ENCODE measurements at places on chromosomes 2 and 18.

DNA sequence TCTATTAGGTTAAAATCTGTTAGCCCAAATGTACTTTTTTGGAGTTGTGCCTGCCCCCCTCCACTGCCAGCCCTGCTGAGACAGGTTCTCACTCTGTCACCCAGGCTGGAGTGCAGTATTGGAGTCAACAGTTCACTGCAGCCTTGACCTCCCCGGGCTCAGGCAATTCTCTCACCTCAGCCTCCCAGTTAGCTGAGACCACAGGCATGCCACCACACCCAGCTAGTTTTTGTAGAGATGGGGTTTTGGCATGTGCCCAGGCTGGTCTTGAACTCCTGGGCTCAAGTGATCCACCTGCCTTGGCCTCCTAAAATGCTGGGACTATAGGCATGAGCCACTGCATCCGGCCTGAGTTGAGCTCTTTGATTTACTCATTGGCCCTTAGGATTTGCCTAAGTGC lies 110.7 kb downstream of the ICA1L start:
- no peak for DNase-seq

GRCh38 chr2:218003281-218003944 lies 618 bp upstream of the TNS1 start:
- no peak for DNase-seq

- no peak for DNase-seq
Observed at GRCh38 chr2:235523021-235523420, 29.2 kb downstream of the AGAP1 start.

DNA sequence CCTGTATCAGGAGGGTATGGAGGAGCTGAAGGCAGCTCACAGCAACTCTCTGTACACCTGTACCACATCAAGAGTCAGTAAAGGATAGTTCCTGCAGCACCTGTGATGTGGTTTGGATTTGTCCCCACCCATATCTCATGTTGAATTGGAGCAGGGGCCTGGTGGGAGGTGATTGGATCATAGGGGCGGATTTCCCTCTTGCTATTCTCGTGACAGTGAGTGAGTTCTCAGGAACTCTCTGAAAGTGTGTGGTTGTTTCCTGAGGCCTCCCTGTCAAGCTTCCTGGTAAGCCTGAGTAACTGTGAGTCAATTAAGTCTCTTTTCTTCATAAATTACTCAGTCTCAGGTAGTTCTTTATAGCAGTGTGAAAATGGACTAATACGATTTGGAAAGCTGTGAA lies 28.9 kb downstream of the OSBPL1A start:
- peak; percentile 2 for DNase-seq

GRCh38 chr2:200810252-200810997 lies 1.3 kb upstream of the BZW1 start:
- DNase-seq: no peak

DNA sequence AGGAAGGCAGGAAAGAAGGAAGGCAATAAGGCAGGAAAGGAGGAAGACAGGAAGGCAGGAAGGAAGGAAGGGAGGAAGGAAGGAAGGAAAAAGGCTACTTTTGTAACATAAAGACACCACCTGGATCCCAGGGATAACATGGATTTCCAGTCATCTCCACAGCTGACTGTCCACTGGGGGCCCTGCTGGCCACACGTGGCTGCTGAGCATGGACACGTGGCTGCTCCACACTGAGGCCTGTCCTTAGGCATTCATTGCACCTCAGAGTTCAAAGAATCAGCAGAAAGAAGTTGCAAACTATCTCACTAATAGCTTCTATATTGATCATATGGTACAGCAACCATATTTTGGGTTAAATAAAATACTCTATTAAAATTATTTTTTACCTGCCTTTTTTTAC lies 130.2 kb upstream of the SALL3 start:
- DNase-seq: no peak

GRCh38 chr2:105682401-105682800 lies 62.3 kb upstream of the NCK2 start:
- DNase-seq: no peak

DNA sequence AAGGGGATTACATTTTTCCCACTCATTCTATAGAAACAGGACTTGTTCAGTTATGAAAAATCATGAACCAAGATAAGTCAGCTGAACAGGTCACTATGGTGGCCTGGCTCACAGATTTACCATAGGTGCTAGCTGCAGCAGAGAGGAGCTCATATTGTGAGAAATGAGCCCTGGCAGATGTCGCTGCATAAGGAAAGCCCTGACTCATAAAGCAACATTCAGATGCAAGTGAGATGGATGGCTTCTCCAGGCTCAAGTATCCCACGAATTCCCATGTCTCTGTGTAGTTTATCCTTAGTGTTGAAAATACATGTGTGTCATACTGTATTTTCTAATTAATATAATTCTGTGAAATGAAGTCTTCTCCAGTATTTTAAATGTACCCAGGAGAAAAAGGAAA lies 115.0 kb upstream of the LHCGR start:
- DNase-seq: no peak

- no peak for DNase-seq
Observed at GRCh38 chr2:105824446-105824845, 79.7 kb downstream of the NCK2 start.

DNA sequence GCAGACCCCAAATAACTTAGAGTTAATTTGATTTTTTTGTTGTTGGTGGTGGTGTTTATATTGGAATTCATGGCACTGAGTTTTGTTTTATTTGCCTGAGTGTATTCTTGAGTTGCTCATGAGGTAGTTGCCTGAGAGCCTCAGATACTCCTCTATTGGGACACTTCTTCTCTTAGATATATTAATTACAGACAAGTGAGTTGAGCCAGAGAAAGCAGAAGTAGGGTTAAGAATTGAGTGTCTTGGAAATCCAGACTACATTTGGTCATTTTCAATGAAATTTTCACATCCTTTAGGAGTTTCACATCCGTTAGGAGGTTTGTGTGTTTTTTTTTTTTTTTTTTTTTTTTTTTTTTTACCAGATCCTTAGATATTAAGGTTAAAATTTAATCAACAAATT lies 29.0 kb downstream of the FMNL2 start:
- no peak for DNase-seq

- DNase-seq: no peak
Observed at GRCh38 chr18:63206433-63207142, 113.0 kb downstream of the BCL2 start.

- DNase-seq: no peak
Observed at GRCh38 chr2:217707131-217707611, 295.6 kb downstream of the TNS1 start.

DNA sequence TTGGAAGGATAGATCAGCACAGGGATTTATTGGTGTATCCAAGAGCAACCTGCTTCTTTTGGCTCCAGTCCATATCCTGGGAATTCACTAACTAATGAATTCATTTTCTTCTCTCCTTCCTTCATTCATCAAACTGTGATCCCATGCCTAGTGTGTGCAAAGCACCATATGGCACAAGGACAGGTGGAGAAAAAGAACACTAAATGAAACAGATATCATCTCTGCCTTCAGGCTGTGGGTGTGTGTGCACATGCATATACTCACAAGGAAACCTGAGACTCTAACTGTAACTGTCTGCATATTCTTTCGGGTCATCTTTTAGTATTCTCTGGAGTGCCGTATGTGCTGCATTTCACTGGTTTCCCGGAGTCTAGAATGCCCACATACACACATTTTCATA lies 20.2 kb downstream of the TNP1 start:
- DNase-seq: no peak

- DNase-seq: no peak
Observed at GRCh38 chr18:68102117-68102516, 585.6 kb upstream of the DSEL start.

DNA sequence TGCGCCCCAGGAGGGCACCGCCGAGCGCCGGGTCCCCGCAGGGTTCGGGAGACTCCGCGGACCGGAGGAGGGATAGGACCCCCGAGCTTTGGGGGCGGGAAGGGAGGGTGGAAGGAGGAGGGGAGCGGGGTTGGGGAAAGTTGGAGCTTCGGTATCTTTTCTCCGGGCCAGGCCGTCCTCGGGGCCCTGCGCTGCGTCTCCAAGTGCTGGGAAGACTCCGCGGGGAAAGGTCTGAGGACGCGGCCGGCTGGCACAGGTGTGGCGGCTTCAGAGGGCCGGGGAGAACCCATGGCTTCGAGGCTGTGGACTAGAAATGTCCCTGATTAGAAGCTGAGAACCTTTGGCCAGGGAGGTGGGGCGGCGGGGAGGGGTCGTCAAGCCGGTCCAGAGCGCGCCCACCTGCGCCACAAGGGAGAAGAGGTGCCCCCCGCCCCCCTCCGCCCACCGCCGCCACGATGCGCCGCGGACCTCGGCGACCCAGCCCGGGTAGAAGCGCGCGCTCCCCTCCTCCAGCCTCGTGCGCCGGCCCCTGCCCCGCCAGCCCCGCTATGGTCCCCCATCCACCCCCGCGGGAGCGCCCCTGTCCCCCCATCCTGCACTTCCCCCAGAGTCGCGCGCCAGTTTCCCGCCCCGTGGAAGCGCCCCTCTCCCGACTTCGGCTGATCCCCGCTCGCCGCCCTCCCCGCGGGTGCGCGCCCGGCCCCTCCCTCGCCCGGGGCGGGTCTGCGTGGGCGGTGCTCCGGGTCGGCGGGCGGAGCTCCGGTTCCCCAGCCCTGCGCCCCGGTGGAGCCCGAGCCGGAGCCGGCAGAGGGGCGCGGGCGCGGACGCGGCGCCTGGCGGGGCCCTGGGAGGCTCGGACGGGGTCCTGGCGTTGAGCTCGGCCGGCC lies at the start of gene SNTG2:
TSS of gene SNTG2 (plus strand) at position 770 of the 887 bp plus-strand sequence. CDS start 148 bp downstream, outside the sequence.
- peak; percentile 33 for DNase-seq

DNA sequence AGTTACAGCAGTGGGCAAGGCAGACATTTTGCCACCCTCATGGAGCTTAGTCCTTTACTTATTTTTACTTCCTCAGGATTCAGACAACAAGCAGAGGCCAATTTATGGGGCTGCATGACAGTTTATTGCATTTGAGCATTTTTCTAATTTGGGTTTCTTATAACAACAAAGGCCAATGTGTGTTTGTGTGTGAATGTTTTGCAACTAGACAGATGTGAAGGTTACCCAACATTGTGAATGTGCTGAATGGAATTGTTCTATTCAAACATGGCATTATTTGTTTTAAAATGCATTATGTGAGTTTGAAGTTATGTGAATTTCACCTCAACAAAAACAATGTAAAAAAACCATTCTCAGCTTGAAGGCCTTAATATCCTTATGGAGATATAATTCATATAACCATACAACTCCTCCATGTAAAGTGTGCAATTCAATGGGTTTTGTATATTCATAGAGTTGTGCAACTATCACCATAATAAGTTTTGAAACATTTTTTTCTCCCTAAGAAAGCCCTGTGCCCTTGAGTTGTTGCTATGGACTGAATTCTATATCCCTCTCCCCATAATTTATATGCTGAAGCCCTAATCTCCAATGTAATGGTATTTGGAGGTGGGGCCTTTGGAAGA lies 57.3 kb downstream of the CCDC195 start:
- no peak for DNase-seq

DNA sequence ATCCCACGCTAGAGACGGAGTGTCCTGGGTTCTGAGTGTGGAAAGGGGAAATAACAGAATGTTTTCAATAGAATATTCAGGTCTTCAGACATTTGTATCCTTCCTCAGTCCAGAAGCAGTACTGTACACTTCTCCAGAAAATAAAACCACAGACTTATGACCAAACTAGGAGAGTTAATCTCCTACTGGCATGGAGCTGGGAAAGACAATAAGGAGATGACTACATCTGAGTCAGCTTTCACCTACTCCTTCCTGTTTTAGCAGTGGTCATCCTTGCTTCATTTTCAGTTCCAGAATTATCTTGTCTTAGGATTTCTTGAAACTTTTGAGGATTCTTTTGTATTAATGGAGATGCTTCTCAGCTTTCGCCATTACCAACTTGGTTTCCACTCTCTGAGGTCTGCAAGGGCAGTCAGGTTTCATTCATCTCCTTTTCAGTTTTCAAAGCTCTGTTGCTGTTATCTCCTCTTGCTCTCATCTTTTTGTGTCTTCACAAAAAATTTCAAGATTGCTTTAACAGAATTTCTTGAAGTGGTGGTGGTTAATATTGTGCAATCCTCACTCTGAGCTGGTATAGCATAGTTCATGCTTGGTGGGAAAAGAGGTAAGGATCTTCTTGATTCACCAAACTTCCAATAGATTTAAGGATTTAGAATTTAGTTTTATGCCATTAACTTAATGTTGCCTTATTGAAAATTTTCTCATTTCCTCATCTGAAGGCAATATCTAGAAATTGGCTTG lies 23.7 kb upstream of the NR4A2 start:
- no peak for DNase-seq

GRCh38 chr18:77071711-77072292 lies 60.8 kb downstream of the MBP start:
- peak; percentile 84 for DNase-seq

DNA sequence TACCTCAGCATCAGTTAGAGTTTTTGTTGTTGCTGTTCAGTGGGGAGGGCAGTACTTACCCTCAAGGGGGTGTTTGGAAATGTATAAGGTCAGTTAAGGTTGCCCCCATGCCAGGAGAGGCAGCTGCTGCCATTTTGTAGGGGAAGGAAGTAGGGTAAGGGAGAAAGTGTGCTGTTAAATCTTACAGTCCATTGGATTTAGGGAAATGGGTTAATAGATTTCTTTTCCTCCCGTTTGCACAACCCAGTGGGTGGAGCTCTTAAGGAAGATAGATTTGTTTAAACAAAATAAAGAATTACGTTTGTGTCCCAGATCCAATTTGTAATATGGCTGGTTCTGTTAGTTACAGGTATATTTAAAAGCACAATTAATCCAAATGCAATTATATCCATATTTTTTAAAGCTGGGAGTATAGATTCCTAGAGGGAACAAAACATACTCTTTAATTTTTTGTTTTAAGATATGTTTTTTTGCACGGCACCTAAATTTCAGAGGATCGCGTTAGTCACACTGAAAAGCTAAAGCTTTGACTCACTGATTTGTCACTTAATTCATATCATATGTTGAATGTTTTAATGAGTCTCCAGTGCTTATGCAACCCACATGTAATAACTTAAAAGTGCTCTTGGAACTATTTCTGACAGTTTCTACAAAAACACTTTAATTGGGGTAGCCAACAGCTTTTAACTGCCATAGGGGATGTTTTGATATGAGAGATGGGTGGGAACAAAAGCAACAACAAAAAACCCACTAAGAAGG lies 9.0 kb upstream of the CWC22 start:
- no peak for DNase-seq

DNA sequence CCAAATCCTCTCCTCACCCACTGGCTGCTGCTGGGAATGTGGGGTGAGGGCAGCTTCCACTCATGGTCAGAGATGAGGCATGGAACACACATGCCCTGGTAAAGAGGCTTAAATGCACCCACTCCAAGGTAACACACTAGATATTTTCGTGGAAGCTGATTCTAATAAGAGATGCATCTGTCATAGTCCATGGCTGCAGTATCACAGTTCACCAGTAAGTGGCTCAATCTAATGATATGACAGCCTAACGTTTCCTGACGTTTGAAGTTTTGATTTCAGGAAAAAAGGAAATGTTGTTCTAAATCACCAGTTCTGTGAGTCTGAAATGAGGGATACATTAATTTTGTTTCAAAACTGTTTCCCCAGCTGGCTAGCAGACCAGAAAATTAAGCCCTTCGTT lies 38.2 kb downstream of the LCT start:
- no peak for DNase-seq

DNA sequence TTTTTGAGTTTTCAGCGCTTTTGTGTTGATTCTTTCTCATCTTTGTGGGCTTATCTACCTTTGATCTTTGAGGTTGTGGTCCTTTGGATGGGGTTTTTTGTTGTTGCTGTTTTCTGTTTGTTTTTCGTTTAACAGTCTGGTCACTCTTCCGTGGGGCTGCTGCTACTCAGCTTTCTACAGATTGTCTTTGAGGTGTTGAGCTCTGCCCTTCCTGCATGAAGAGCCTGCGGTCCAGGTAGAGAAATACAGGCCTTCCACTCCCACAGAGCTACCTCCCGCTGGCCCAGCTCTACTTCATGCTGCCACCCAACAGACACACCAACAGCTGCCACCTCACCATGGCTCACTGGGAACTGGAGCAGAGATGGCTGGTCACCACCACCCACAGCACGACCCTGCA lies 61.7 kb upstream of the RNU4ATAC start:
- DNase-seq: no peak

Measured in CD4-positive, alpha-beta T cell treated with Interleukin-17A for 1 hour (primary cell).